Regular cardiac myocyte (primary cell): ENCODE measurements at places on chromosomes 3 and 15. TPM values are rescaled to one million over a fixed set of nuclear protein-coding genes. Genes with fewer than 3 reads are reported as not detected.

Gene FBLN2
- total RNA-seq = 109 and 243 TPM in 2 replicates

Gene LRTM1
- total RNA-seq = not detected in 2 replicates

Gene TM6SF1
- total RNA-seq = 0.85 and 0.96 TPM in 2 replicates

Gene DPP8
- 38.9 and 44.0 TPM in 2 replicates for total RNA-seq

Gene UACA
- 229 and 352 TPM in 2 replicates for total RNA-seq

Gene EHHADH
- 9.0 and 9.9 TPM in 2 replicates for total RNA-seq

Gene FBXO40
- not detected in 2 replicates for total RNA-seq

Gene CPB1
- not detected in 2 replicates for total RNA-seq

Gene ZNF770
- total RNA-seq = 35.2 and 37.4 TPM in 2 replicates

Gene PTPN23
- total RNA-seq = 9.9 and 19.9 TPM in 2 replicates

Gene GPR176
- 136 and 250 TPM in 2 replicates for total RNA-seq
